ENCODE measurements at places on chromosomes 11 and 22.

GRCh38 chr11:86246293-86246675 lies 1.7 kb downstream of the EED start:
- no peak for DNase-seq

DNA sequence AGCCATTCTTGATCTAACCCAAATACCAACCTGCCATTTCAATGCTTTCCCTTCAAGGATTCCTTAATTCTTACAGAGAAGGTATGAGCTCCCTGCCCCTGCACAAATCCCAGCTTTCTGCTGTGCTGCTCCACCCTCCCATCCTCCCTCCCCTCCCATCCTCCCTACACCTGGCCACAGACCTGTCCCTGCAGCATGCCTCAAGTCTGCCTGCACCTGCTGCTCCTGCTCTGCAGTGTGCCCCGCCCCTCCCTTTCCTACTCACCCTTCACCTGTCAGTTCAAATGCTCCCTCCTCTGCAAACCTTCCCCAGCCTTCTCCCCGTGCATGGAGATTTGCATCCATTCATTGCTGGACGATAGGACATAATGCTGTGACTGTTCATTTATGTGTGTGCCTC lies 139.9 kb upstream of the NARS2 start:
- no peak for DNase-seq

DNA sequence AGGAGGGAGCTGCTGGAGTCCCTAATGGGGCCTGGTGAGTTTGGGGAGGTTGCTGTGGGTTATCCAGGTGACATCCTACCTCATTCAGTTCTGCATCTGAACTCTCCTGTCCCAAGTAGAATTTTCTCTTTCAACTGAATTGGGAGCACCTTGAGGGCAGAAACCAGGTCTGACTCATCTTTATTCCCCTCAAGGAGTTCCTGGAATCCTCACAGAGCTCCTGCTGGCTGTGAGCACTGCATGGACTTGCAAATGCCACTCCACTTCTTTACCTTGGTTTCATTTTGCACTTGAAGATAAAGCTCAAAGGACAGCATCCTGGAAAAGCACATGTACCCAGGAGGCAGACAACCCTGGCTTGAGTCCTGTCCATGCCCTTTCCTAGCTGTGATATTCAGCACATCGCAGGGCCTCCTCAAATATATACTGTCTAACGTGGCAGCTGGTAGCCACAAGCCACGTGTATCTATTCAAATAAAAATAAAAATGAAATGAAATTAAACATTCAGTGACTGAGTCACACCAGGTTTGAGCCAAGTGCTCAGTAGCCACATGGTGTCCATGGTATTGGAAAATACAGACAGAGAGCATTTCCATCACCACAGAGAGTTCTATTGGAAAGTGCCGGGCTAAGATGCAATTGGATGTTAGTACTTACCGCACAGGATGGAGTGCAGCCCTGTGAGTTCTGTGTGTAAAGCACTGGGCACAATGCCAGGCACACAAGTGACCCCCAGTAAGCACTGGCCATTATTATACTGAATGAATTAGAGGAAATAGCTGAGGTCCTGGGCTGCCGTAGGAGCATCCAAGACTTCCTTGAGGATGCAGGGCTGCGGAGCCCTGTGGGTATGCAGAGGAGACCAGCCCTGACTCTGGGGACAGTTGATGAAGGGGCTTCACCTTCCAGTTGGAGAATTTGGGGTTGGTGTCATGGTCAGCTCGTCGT lies 149.0 kb downstream of the PKNOX2 start:
- peak; percentile 7 for DNase-seq

- no peak for DNase-seq
Measured at GRCh38 chr22:41350087-41350486, 31.7 kb upstream of the TEF start.

DNA sequence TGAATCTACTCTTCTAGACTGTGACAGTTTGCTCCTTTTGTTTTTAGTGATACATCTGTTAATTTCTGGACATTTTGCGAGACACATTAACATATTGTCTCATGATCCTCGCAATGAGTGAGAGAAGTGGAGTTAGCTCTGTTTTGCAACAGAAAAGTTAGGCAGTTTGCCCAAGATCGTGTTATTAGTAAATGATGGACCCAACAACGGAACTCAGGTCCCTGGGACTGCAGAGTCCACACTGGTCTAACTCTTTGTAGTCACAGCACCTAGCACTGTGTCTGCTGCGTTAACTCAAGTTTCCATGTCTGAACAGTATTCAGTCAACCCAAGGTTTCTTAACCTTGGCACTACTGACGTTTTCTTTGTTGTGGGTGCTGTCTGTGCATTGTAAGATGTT lies 3.2 kb downstream of the DEPDC7 start:
- no peak for DNase-seq

DNA sequence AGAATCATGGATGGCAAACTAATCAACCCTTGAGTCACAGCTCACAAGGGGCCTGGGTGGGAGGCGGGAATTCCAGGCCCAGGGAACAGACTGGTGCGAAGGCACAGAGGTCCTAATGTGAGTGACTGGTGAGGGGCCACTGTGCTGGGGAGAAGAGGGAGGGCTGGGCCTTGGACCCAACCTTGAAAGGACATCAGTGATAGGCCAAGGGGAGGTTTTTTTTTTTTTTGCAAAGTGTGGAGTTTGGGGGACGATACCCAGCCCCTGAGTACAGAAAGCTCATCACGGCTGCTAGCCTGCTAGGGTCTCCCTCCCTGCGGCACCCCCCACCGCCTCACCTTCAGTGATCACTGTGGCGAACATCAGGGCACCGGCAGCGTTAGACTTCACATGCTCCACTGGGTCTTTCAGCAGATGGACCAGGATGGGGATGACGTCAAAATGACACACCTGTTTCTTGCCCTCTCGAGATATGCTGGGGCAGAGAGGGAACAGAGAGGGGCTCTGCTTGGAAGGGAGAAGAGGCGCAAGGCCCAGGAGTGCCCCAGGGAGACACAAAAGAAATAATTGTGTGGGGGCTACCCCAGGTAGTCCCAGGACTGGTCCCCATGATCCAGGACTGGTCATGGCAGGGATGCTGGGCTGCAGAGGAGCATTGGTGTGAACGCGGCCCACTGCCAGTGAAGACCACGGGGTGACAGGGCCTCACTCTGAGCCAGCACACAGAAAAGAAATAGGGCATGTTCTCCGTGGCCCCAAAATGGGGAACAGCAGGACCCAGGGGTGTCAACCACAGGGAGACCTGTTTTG lies 8.6 kb upstream of the GNAZ start:
- DNase-seq = no peak

DNA sequence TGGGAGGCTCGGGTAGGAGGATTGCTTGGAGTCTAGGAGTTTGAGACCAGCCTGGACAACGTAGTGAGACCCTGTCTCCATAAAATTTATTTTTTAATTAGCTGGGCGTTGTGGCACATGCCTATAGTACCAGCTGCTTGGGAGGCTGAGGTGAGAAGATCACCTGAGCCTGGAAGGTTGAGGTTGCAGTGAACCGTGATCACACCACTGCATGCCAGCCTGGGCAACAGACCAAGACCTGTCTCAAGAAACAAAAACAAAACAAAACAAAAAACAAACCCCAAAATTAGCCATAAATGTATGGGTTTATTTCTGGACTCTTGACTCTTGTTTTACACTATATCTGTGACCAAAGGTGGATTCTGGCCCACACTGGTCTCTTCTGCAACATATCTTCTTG lies 41.6 kb downstream of the EIF3F start:
- DNase-seq = no peak

GRCh38 chr11:123407996-123408597 lies 22.0 kb upstream of the GRAMD1B start:
- DNase-seq = no peak

- DNase-seq = no peak
Measured at GRCh38 chr22:19877626-19878339, 23.1 kb upstream of the GNB1L start.

- DNase-seq = peak; percentile 46
Measured at GRCh38 chr11:108870373-108871020, 205.6 kb downstream of the DDX10 start.

DNA sequence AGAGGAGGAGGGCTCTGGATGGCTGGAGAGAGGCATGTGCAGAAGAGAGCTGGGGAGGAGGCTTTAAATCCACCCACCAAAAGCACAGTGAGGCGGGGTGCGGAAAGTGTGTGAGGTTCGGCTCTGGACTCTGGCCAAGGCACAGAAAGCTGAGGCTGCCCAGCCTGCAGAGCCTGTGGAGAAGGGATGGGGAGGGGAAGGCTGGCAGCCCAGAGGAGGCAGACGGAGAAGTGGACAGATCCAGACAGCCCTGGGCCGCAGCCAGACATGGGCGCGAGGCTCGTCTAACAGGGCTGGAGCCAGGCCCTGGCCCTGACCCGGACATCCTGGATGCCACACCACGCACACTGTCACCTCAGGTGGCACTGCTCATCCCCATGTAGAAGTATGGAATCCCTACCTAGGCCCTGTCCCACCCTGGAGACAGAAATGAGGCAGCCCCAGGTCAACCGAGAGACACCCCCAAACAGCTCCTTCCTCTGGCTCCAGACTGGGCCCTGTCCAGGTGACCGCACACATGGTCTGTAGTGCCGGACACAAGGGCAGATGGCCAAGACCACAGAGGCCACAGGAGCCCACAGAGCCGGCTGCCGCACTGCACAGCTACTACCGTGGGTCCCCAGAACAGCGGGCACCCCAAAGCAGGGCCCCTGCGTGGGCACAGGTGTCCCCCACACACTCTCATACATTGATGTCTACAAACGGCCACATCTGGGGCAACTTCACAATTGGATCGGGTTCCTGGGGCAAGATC lies 16.6 kb upstream of the MOB2 start:
- no peak for DNase-seq

- DNase-seq = no peak
Measured at GRCh38 chr22:45314786-45315185, 5.1 kb downstream of the FAM118A start.

- no peak for DNase-seq
Measured at GRCh38 chr11:74699615-74700396, 31.4 kb downstream of the CHRDL2 start.

- no peak for DNase-seq
Measured at GRCh38 chr11:48036011-48036410, 55.7 kb downstream of the PTPRJ start.

DNA sequence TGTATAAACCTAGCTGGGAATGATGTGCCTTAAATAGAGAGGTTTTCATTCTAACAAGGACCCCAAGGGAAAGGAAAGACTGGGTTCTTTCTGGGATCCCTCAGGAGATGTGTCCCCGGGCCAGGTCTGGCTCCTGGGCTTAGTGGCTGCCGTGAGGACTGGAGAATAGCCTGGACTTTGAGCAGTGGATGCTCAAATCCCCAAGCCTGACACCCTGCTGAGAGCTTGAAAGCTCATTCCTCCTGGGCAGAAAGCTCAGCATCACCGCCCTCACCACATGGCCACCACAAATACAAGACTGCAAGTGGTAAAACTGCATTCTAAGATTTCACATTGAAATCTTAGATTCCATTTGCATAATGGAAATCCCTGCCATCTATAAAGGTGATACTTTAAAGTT lies 79.4 kb upstream of the NARS2 start:
- no peak for DNase-seq

GRCh38 chr11:75625991-75626888 lies 42.6 kb downstream of the MAP6 start:
- peak; percentile 57 for DNase-seq

- no peak for DNase-seq
Measured at GRCh38 chr11:26204101-26204500, 127.8 kb upstream of the ANO3 start.

- DNase-seq = peak; percentile 48
Measured at GRCh38 chr22:39493759-39494158, 8.3 kb upstream of the MIEF1 start.
